Neuronal stem cell (in vitro differentiated cells): ENCODE measurements at places on chromosomes 7 and 10.

DNA sequence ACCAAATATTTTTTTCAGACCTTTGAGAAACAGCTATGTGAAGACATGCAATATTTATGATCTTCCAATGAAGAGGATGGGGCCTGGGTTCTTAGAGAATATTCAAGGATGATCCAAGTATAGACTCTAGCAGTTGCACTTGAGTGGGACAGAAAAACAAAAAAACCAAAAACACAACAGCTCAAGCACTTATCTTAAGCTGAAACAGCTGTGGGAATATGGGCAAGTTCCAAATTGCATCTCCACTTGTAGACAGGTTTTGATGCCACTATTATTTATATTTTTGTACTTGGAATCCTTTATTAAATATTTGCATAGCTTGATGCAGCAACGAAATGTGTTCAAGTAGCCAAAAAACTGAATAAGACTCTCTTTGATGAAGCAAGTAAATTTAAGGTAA is 2.2 kb upstream of the PDK4 start:
- no peak overlapping the region for H3K27ac ChIP-seq
- no peaks in the 10 kb centered on the region for H3K4me1 ChIP-seq
- H3K4me3 ChIP-seq = no peak overlapping the region
- H3K36me3 ChIP-seq = no peaks in the 10 kb centered on the region
- H3K27me3 ChIP-seq = peaks cover 7% of the 10 kb centered on the region
- DNase-seq = no peak

- DNase-seq = no peak
- H3K36me3 ChIP-seq = peaks cover 38% of the 10 kb centered on the region
- no peaks in the 10 kb centered on the region for H3K4me1 ChIP-seq
These were observed 35.4 kb downstream of the MALSU1 start for GRCh38 chr7:23334482-23335056.

GRCh38 chr7:29077176-29077575 is 69.2 kb downstream of the CPVL start:
- DNase-seq = no peak
- no peak overlapping the region for H3K27ac ChIP-seq
- no peaks in the 10 kb centered on the region for H3K36me3 ChIP-seq
- no peaks in the 10 kb centered on the region for H3K4me1 ChIP-seq
- no peak overlapping the region for H3K4me3 ChIP-seq

GRCh38 chr10:26746061-26746460 is 48.6 kb downstream of the PDSS1 start:
- peaks cover 92% of the 10 kb centered on the region for H3K36me3 ChIP-seq
- H3K27ac ChIP-seq = no peak overlapping the region
- no peak for DNase-seq
- H3K4me1 ChIP-seq = no peaks in the 10 kb centered on the region
- no peaks in the 10 kb centered on the region for H3K27me3 ChIP-seq

DNA sequence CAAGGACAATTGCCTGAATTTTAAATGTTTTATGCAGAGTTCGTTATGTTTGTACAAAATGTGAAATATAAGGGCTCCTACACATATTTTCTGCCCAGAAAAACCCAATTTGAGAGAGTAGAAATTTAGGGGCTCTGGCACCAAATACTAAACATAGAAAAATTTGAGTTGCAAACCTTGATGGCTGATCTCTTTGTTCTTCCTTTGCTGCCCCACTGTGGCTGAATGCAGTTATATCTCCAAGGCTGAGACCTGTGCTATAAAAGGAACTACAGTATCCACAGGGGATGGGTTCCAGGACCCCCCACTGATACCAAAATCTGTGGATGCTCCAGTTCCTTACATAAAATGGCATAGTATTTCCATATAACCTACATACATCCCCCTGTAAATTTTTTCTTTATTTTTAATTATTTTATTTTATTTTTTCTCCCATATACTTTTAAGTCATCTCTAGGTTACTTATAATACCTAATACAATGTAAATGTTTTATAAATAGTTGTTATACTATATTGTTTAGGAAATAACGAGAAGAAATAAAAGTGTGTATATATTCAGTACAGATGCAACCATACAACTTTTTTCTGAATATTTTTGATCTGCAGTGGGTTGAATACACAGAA is 22.5 kb downstream of the CFAP43 start:
- no peak overlapping the region for H3K27ac ChIP-seq
- no peaks in the 10 kb centered on the region for H3K27me3 ChIP-seq
- H3K36me3 ChIP-seq = no peaks in the 10 kb centered on the region
- DNase-seq = peak; percentile 17
- H3K4me3 ChIP-seq = no peak overlapping the region

GRCh38 chr7:84336766-84337165 is 142.2 kb upstream of the SEMA3A start:
- no peaks in the 10 kb centered on the region for H3K4me1 ChIP-seq
- no peak for DNase-seq
- no peaks in the 10 kb centered on the region for H3K27me3 ChIP-seq
- H3K4me3 ChIP-seq = no peak overlapping the region

DNA sequence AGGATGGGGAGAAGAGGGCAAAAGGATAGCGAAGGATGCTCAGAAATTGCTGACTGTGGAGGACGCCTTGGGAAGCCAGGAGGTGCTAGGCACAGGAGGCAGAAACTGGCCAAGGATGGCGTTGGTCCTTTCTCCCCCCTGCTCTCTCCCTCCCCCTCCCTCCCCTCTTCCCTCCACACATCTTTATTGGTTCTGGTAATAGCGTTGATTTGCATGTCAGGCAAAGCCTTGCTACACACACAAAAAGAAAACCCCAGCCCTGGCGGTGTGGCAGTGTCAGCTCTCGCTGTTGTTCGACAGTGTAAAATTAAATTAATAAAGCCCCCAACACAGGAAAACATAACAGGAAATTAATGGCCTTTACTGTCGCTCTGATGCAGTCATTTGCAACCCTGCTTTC is 47.2 kb downstream of the PAX2 start:
- peaks cover 9% of the 10 kb centered on the region for H3K27me3 ChIP-seq
- H3K4me3 ChIP-seq = no peak overlapping the region

GRCh38 chr10:98570834-98571233 is 124.1 kb upstream of the HPS1 start:
- DNase-seq = no peak
- H3K4me3 ChIP-seq = no peak overlapping the region
- H3K4me1 ChIP-seq = peaks cover 7% of the 10 kb centered on the region
- no peak overlapping the region for H3K27ac ChIP-seq
- H3K36me3 ChIP-seq = no peaks in the 10 kb centered on the region
- no peaks in the 10 kb centered on the region for H3K27me3 ChIP-seq

DNA sequence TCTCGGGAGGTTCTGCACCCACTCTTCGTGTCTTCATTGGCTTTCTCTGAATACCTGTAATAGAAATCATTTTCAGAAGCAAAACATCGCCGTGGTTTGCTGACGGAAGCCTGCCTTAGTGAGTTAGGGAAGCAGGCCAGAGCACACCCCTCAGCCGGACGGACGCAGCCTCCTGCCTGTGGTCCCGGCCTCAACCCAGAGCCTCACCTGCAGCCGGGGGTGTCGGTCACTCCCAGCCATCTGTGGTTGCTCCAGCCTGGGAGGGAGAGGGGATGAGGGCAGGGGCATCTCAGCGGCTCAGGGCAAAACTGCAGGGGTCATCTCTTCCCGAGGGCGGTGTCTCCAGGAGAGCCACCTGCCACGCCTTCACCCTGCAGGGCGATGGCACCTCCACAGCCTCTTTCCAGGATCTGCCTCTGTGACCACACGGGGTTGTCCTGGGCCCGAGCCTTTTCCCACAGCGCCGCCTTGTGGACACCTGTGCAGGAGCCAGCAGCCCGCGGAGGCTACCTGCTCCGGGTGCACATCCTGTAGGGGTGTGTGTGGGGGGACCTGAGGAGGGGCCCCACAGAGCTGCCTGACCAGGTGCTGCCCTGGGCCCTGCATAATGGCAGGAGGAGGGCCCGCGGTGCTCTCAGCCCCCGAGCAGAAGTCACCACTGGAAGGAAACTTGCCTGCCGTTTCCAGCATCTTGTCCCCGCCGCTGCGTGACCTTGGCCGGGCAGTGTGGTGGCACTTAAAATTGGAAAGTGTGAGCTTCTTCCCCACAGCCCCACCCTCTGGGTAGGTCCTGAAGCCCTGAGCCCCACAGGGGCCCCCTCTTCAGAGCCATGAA is 21.6 kb upstream of the AP5Z1 start:
- no peak overlapping the region for H3K27ac ChIP-seq
- H3K36me3 ChIP-seq = peaks cover 66% of the 10 kb centered on the region
- no peak overlapping the region for H3K4me3 ChIP-seq
